ENCODE measurements at places on chromosomes 12 and 14.

GRCh38 chr12:6438345-6438744 lies 6.4 kb upstream of the CD27 start:
- DNase-seq, result no peak

DNA sequence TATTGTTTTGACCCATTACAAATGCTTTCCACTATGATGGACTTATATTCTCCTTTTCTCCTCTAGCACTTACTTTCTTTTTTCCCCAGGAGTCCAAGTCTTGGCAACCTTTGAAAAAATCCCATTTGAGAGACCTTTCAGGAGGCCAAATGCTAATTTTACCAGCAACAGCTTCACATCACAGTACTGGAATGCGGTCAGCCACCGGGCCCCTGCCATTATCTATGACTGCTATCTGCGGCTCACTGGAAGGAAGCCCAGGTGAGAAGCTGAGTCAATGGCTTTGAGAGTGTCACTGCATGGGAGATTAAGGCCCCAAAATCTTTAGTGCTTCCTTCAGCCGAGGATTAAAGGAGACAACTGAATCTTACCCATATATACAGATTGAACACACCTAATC lies 64.2 kb downstream of the ERGIC2 start:
- DNase-seq, result no peak

DNA sequence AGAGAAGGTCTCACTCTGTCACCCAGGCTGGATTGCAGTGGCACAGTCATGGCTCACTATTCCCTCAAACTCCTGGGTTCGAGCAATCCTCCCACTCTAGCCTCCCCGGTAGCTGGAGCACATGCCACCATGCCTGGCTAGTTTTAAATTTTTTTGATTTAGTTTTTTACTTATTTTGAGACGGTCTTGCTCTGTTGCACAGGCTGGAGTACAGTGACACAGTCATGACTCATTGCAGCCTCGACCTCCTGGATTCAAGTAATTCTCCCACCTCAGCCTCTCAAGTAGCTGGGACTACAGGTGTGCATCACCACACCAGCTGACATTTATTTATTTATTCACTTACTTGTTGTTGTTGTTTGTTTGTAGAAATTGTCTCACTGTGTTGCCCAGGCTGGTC lies 22.2 kb upstream of the DIP2B start:
- no peak for DNase-seq

GRCh38 chr12:3560295-3560620 lies 69.3 kb downstream of the PRMT8 start:
- no peak for DNase-seq

DNA sequence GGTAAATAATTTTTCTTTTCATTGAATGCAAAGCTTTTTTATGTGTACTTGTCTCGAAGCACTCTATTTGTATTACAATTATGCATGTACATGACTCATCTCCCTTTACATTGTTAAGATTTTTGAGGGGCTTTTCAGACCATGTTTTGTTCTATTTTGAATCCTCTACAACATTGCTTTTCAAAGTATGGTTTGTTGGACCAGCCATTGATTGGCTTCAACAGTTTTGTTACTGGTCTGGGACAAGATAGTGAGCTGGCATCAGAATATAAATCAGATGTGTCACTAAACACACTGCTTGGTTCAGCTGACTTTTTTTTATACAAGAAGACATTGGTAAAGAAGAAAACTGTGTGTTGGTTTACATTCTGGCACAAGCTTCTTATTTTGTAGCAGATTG lies 122.3 kb downstream of the MON2 start:
- DNase-seq, result no peak

Data from activated CD8-positive, alpha-beta memory T cell treated with anti-CD3 and anti-CD28 coated beads for 48 hours (primary cell).